ENCODE measurements at places on chromosomes 7 and 10.
A peak's percentile ranks its signal among the peaks of the same experiment; 100 is the strongest.

DNA sequence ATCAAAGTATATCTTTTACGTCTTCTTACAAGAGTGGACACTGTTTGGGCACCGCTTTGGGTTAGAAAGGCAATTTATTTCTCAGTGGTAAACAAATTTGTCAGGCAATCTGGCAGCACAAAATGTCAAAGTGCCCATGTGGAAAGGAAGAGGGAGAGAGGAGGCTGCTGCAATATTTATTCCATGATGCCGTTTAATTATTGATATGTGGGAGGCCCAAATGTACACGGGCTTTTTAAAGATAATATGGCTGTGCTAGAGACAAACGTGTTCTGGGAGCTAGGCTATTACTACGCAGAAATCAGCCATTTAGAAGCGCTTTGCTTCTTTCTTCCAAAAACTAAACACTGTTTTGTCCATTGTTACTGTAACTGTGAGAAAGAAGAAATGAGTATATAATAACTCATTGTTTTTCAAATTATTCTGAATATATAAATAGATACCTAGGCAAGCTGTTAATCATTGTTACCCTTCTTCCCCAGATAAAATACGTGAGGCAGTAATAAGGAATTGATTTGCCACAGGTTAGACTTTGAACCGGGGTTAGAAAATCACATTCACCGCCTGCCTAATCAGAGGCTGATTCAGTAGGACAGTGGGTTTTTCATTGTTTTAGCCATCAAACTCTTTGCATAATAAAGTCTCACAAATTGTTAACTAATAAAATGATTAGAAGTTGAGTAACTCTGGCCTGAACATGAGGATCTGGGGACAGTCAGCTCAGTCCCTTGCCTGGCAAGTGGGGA lies 116.5 kb upstream of the FRMD4A start:
- no peak for DNase-seq

GRCh38 chr7:25595996-25596395 lies 367.7 kb upstream of the NPVF start:
- no peak for DNase-seq

DNA sequence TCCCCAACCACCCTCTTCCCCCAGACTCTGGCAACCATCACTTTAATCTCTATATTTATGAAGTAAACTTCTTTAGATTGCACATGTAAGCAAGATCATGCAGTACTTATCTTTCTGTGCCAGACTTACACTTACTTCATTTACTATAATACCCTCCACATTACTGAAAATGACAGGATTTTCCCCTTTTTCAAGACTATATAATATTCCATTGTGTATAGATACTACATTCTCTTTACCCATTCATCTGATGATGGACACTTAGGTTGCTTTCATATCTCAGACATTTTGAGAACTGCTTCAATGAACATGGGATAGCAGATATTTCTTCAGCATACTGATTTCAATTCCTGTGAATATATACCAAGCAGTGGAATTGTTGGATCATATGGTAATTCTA lies 4.4 kb downstream of the DOCK4 start:
- no peak for DNase-seq

- DNase-seq: no peak
These were observed 2.1 kb upstream of the RALA start for GRCh38 chr7:39621261-39621660.

GRCh38 chr10:103828107-103828506 lies 27.3 kb downstream of the SH3PXD2A start:
- no peak for DNase-seq

DNA sequence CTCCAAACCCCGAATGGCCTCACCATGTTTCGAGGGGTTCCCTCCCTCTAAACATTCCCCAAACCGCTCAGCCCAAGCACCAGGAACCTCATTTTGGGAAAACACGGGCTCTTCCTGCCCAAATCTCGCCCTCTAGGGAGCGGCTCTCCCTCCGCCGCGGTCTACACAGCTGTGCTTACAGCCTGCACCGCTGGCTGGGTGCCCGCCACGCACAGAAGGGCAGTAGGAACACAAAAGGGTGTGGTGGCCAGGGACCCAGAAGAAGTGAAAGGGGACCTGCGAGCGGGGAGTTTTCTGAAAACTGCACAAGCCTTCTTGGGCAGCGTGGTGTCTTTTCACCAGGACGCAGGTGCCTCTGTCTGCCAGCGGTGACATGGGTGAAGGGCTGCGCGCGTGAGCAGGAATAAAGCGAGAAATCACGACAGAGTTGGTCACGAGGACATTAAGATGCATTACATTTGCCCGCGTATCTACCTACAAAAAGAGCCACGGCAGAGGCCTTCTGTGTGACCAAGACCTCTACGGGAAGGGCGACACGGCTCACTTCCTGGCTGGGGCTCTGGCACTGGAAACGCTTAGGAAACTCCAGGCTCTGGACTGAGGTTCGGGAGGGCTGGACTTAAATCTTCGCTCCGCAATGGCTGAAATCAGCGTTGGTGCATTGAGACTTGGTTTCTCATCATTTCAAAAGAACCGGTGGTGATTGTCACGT lies 171.7 kb downstream of the LSM5 start:
- no peak for DNase-seq

- DNase-seq: peak; percentile 51
These were observed 297.8 kb downstream of the RPS24 start for GRCh38 chr10:78331391-78331922.
